ENCODE measurements at places on chromosomes 12 and 14.
A peak's percentile ranks its signal among the peaks of the same experiment; 100 is the strongest.

GRCh38 chr12:41234692-41235091 is 46.6 kb downstream of the PDZRN4 start:
- no peak for DNase-seq

DNA sequence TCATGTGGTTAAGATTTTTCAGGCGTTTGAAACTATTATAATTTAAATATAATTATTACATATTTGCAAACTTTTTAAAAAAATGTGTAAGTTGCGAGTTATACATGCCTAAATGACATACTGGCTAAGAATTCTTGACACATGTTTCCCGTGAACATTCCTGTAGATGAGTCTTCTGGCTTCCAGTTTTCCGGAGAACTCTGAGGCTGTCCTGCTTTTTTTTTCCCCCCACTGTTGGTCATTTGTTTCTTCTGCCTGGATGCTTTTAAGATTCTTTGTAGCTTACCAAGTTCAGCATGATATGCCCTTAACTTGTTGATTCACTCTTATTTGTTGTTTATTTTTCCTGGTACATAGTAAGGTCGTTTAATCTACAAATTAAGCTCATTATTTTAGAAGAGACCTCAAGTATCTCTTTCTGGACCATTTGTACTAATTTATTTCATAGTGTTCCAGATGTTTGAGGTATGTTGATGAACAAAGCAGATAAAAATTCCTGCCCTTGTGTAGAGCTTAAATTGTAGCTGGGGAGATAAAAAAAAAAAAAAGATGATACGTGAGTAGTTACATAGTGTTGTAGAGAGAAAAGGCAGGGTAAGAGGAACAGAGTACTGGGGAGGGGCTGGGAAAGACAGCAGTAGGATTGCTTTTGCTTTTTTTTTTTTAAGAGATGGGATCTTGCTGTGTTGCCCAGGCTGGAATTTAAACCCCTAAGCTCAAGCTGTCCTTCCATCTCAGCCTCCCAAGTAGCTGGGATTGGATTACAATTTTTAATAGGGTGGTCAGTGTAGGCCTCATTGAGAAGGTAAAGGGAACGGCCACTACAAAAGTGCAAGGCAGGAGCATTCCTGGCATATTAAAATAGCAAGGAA is 32.8 kb downstream of the ARHGAP5 start:
- DNase-seq = peak; percentile 38

DNA sequence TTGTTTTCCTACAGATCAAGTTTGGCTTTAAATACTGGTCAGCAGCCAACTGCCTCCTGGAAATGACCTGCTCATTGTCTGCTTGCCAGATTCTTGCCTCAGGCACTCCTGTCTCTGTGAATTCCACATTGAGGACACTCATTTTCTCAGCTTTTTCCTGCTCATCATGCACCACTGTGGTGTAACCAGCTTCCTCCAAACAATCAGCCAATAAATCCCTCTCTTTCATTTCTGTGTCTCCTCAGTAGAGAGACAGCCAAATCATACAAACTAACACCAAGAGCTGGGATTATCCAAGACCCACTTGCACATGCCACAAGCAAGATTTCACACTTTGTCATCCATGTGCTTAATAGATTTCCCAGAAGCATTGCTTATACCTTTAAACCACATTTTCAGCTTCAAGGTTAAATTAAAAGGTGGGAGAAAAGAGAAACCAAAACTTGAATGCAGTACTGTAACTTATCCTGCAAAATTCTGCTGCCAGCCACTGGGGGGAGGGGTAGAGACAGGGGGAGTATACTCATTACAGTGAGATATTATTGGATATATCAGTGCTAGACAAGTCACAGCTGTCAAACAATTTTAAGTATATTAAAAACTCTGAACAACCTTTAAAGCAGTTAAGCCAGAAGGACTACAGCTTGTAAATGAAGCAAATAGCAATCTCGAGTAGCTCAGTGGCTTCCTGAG is 105.0 kb downstream of the PPP2R5E start:
- peak; percentile 87 for DNase-seq

GRCh38 chr14:90301668-90302090 is 30.1 kb downstream of the NRDE2 start:
- DNase-seq = peak; percentile 49

- peak; percentile 88 for DNase-seq
Measured at GRCh38 chr12:50620109-50620977, 115.6 kb downstream of the DIP2B start.

DNA sequence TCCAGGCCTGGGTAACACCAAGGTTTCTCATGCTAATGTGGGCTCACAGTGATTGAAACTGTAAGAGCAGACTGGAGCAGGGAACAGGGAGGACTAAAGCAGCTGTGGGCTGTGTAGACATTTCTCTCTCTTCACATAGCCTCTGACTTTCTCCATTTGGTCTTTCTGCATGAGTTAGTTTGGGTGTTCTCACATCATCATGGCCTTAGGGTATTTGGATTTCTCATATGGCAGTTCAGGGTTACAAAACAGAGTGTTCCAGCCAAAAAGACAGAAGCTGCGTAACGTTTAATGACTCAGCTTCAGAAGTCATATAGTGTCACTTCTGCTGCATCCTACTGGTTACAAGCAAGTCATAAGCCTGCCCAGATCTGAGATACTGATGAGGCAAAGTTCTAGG is 52.0 kb upstream of the OSBPL8 start:
- peak; percentile 61 for DNase-seq

- no peak for DNase-seq
Measured at GRCh38 chr14:39160494-39160893, 9.6 kb downstream of the TRAPPC6B start.

DNA sequence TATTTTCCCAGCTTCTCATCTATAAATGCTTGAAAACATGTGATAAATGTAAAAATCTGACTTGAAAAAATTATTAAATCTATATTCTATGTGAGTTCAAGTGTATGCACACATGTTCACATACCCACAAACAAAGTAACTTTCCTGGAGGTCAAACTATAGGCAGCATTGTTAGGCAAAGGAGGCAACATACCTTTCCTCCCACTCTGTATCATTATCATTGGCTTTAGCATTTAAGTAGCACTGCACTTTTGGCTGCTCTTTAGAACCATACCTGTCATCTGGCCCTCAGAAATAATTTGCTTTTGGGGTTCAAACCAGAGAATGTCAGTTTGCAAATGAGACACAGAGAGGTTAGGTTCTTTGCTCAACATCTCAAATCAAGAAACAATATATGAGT is 102.4 kb upstream of the CCDC196 start:
- no peak for DNase-seq

DNA sequence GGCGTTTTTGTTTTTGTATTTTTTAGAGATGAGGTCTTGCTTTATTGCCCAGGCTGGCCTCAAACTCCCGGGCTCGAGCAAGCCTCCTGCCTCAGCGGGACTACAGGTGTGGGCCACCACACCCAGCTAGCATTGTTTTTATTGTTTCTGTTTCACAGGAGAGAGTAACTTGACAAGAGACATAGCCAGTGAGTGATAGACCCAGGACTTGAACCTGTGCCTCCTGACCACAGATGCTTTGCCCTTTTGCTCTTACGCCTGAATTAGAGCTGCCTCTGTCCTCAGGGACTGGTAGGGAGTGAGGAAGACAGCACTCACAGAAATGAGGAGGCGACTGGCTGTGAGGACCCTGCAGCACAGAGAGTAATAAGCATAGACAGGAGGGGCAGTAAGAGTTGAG is 2.3 kb downstream of the EVL start:
- no peak for DNase-seq

- DNase-seq = no peak
Measured at GRCh38 chr12:104466709-104467345, 10.1 kb downstream of the CHST11 start.

GRCh38 chr12:40552868-40553267 is 139.4 kb upstream of the CNTN1 start:
- peak; percentile 16 for DNase-seq

- DNase-seq = no peak
Measured at GRCh38 chr14:100434033-100434601, 111.0 kb downstream of the SLC25A47 start.

- no peak for DNase-seq
Measured at GRCh38 chr12:113485330-113485729, 13.7 kb upstream of the LHX5 start.

- DNase-seq = no peak
Measured at GRCh38 chr12:131082290-131083194, 128.8 kb downstream of the ADGRD1 start.

DNA sequence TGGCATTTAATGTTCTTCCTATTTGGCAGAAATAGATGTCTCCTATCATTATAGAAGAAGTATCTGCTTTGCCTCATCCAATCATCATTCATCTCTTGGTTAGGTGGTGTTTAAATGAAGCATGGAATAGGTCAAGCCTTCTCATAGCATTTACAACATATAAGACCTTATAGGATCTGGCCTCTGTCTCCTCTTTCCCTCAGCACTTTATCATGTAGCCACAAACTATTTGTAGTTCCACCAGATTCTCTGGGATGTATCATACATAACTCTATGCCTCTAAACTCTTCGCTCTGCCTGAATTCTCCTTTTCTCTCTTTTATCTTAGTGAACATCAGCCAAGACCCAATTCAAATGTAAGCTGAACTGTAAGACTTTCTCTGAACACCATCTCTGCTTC is 20.7 kb downstream of the NAA25 start:
- no peak for DNase-seq

- DNase-seq = peak; percentile 77
Measured at GRCh38 chr12:68349921-68350606, 17.9 kb upstream of the MDM1 start.

DNA sequence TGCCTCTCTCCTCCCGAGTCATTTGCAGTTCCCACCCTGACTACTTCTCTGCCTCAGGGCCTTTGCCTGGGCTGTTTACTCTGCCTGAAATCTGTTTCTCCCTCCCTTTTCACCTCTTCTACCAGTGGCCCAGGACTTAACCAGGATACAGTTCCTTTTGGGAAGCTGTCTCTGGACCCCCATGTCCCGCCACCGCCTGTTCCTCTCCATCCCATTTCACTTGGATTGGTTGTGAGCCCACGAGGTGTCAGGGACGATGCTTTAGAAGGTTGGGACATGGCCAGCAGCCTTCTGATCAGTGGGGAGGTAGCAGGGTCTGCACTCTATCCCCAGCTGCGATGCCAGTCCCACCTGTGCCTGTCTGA is 51.8 kb downstream of the FAM222A start:
- DNase-seq = no peak

DNA sequence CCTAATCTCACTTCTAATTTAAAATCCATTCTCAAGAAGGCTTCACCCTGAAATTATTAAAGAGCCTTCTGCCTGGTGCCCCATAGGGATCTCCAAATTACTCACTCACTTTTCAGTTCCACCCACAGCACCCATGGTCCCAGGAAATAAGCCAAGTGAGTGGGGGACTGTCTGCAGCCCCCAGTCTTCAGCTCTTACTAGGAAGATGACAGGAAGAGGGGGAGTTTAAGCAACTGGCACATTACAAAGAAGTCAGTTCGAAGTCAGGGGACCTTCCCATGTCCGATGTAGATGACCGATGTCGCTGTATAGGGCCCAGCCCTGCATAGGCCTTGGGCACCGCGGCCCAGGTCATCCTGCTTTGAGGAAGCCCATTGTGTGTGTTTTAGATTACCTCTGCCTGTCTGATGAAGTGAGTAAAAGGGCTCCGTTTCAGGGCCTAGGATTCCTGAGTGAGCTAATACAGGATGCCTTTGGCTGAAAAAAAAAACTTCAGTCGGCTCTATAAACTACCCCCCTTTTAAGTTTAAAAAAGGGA is 1.9 kb downstream of the ACTN1 start:
- DNase-seq = no peak

GRCh38 chr12:110270125-110270962 is 10.7 kb upstream of the ATP2A2 start:
- no peak for DNase-seq

GRCh38 chr14:93230539-93230938 is 23.5 kb downstream of the UBR7 start:
- no peak for DNase-seq

- no peak for DNase-seq
Measured at GRCh38 chr12:95887311-95887710, 28.6 kb downstream of the SNRPF start.

GRCh38 chr14:55574988-55575387 is 5.0 kb upstream of the KTN1 start:
- no peak for DNase-seq

DNA sequence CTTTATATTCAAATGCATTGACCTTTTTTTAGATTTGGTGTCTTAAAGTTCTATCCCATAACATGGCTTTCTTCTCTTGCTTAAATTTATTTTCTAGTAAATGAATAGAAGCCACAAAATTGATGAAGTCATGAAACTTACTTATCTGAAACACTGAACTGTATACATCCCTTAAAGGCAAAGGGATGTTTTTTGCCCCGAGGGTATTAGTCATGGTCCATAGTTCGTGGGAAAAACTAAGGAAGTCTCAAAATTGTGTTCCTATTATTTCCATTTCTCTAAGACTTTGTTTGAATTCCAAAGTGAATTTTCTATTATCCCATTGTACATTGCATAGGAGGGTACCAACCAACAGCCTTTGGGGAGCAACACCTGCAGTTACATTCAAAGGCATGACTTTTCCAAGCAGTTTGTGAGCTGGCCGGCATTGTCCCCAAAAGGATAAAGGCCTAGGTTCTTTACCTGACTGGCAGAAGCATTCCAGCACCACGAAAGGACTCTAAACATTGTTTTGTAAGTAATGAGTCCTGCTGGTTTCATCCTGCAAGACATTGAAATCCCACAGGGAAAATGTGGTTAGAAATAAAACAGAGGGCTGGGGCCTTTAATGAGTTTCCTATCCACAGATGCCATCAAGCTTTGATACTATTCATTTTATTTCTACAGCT is 473.5 kb downstream of the PRKD1 start:
- DNase-seq = no peak

- DNase-seq = no peak
Measured at GRCh38 chr12:13719986-13720385, 261.4 kb downstream of the GRIN2B start.

- no peak for DNase-seq
Measured at GRCh38 chr12:122855928-122856831, 20.9 kb downstream of the HIP1R start.

DNA sequence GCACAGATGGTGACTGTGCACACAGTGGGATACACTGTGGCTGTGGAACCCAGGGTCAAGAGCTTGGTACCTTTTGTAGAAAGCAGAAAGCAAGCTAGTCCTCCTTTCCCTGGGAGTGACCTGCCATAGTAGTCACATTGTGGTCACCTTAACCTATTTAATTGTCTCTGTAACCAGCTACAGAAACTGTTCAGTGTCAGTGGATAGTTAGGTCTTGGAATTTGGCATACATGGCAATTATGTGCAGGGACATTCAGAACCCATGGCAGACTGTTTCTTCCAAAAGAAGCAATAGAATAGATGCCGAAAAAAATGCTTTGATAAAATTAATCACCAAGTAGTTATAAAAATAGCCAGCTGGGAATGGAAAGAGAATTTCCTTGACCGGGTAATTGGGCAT is 30.4 kb downstream of the PPHLN1 start:
- no peak for DNase-seq

GRCh38 chr12:58976146-58976545 is 55.8 kb upstream of the LRIG3 start:
- no peak for DNase-seq

DNA sequence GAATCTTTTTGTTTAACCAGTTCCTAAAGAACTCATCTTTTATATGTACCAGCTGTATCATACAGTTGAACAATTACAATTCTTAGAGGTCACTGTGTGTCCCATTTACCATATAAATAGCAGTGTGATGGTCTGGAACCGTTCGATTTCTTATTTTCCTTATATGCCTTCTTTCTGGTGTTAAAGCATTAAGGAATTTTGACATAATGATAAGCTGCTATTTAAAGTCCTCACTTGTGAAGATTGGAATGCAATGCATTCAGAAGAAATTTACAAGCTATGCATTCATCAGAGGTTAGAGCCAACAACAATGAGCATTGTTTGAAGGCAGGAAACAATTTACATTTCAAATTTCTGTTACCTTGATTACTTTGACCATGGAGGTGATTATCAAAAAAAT is 80.0 kb upstream of the PRICKLE1 start:
- DNase-seq = no peak
